ENCODE measurements at places on chromosomes 2 and 18.

DNA sequence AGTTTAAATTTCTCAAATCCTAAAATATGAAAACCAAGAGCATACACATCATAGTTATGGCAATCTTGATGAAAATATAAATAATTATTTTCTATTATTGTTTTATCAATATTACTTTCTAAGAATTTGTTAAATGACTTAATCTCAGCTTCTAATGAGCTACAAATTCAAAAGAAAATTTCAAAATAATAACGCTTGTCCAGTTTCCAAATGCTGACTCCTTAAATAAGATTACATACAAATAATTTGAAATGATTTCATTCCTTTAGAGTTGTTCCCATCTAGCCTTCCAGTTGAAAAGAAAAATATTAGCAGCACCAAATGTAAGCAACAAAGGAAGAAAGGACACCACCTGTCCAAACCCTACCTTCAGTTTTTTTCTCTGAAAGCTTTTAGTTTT, 82.4 kb upstream of the COL5A2 start:
- DNase-seq, result no peak

GRCh38 chr2:68637047-68637446, 6.3 kb upstream of the PROKR1 start:
- DNase-seq, result no peak

- no peak for DNase-seq
Observed at GRCh38 chr2:152762202-152762601, 43.8 kb downstream of the ARL6IP6 start.

DNA sequence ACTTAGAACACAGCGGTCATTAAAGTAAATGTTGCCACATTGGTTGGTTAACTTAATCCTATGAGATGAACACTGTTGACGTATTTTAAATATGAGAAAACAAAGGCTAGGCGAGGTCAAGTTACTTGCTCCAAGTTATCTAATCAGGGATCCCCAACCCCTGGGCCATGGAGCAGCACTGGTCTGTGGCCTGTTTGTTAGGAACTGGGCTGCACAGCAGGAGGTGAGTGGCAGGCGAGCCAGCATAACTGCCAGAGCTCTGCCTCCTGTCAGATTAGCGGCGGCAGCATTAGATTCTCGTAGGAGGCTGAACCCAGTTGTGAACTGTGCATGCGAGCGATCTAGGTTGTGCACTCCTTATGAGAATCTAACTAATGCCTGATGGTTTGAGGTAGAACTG, 878.9 kb downstream of the CPS1 start:
- no peak for DNase-seq

DNA sequence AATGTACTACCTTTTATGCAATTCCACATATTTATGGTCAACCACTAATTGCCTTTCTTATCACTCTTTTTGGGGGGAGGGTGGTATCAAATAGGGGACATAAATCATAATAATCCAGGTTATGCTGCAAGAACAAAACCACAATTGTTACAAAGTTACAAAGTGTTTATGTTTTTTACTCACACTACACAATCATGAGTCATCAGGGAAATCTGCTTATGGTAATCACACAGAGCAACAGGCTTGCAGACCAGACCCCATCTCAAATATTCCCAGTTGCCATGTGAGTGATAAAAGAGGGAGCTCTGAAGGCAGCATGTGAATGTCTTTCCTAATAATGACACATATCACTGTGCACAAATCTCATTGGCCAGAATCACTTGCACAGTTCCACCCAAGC, 304.7 kb upstream of the TMEFF2 start:
- no peak for DNase-seq

- no peak for DNase-seq
Observed at GRCh38 chr2:80113399-80113798, 191.2 kb downstream of the LRRTM1 start.

GRCh38 chr2:85802354-85803103, 48.7 kb downstream of the ATOH8 start:
- DNase-seq, result no peak

GRCh38 chr18:31219395-31219794, 56.7 kb upstream of the DSC1 start:
- no peak for DNase-seq

DNA sequence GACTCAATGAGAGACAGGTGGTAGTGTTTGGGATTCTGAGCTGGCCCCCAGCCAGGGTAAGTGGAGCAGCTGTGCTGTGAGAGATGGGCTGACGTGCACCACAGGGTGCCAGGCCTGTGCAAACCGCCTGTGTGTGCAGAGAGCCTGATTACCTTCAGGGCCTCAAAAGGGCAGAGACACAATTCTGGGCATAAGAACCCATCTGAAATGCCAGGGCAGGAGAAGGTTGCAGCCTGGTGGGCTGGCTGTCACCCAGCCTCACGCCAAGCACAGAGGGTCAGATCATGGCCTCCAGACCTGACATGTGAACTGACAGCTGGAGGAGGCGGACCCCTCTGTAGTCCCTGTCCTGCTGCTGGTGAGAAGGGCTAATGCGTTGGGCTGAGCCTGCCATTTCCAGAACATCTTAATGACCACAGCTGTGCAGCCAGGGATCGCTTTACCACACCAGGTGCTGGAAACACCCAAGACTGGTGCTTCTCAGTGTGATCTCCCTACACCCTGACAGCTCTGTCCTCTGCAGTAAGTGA, 100.9 kb downstream of the ARL4C start:
- no peak for DNase-seq

DNA sequence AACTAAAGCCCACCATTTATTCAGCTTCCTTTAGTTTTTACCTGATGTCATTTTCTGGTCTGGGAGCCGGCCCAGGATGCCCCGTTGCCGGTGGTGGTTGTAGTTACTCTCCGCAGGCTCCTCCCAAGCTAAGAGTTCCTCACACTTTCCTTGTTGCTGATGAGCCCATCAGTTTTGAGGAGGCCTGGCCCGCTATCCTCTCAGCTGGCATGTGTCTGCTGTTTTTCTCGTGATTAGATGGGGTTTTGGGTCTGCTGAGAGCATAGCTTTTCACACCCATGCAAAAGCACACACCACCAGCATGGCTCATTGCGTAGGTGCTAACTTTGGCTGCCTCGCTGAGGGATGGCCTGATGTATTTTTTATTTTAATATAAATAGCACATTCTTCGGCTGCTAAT, 72.1 kb downstream of the PSMG2 start:
- DNase-seq, result peak; percentile 15

DNA sequence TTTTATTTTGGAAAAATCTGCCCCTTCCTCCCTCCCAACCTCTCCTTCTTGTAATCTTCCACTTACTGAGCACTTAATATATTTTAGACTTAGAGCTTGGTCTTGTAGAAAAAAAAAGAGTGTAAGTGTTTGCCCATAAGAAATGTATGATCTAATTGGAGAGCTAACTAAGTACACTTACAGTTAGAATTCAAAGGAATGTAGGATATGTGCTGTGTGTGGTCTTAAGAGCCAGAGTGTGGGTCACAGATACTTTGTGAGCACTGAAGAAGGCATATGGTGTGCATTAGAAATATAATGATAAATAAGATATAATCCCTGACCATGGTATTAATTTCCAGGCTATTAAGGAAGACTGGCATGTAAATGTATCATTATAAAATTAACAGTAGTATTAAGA, 91.8 kb upstream of the ZNF521 start:
- no peak for DNase-seq

DNA sequence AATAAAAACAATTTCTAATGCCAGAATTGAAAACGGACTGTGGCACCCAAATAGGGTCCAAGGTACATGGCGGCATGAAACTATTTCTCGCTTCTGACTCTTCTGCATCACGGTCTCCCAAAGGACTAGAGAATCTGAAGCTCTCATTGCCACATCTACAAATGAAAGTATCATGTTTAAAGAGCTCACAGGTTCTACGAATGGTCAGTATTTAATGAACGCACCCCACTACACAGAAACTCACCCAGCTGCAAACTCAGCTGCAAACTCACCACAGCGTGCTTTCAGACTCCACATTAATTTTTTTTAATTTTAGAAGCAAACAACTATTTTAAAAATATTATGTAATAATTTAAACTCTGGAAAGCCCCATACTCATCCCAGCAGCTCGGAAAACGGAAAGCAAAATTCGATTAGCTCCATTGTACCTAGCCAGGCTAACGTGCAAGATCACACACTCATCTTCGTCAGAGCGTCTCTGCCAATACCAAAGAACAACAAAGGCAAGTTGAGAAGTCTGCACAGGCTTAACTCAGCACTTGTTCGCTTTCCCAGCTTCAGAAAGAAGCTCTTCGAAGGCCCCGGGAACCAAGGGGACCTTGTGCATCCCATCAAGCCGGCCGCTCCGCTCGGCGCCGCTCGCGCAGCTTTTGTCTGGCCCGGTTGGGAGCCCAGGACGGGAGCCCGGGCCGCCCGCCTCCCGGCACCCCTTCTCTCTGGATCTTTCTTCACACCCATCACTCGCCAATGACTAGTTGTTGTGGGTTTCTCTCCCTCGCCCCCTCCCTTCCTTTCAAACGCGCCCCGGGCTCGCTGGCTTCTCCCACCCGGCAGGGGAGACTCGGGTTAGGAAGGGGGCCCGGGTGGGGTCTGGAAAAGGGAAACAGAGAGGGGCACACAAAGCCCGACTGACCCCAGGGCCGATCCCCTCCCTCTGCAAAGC, 785 bp downstream of the CLASP1 start:
- peak; percentile 17 for DNase-seq
